Hematopoietic multipotent progenitor cell treated with erythropoietin and hydrocortisone succinate and interleukin-3 and kit ligand, for 8 days (in vitro differentiated cells): ENCODE measurements at places on chromosomes 3 and 15.

DNA sequence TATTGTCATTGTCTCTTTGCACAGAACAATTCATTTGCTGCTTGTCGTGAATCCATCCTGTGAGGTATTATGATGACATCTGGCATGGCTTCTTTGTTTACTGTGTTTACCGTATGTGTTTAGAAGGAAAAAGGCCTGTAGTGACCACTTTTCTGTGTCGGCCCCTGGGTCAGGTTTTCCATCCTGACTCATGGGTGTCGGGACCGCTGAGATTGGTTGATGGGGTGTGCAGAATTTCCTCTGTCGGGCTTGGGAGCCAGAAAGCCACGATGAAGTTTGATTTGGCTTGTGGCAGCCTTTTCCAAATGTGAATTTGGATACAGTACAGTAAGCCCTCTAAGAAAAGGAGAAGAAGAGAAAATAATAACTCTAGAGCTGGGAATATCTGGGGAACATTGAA, 113.5 kb downstream of the FNDC3B start:
- DNase-seq, result no peak

DNA sequence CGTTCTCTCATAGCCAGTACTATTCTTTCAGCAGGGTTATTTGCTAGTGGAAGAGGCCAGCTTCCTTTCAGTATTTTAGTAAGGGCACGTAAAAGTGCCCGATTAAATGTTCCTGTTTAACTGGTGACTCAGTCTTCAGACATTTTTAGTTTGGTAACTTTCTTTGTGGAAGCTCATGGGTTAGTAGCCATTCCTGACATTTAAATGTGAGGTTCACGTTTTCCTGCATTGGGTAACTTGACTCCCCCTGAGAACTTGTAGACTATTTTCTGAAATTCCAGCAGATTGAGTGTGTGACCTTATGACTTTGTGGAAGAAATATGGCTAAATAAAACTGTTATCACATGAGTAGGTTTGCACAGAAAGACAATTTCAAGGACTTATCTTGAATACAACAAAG, 16.9 kb downstream of the ABHD2 start:
- DNase-seq, result no peak

GRCh38 chr3:36804295-36805055, 40.1 kb upstream of the DCLK3 start:
- no peak for DNase-seq

GRCh38 chr3:134646086-134646485, 4.7 kb downstream of the KY start:
- DNase-seq, result no peak

- DNase-seq, result peak; percentile 86
These were observed 43.9 kb downstream of the PPCDC start for GRCh38 chr15:75067123-75067830.

- DNase-seq, result no peak
These were observed 2.0 kb downstream of the RASGRF1 start for GRCh38 chr15:79088426-79089205.

DNA sequence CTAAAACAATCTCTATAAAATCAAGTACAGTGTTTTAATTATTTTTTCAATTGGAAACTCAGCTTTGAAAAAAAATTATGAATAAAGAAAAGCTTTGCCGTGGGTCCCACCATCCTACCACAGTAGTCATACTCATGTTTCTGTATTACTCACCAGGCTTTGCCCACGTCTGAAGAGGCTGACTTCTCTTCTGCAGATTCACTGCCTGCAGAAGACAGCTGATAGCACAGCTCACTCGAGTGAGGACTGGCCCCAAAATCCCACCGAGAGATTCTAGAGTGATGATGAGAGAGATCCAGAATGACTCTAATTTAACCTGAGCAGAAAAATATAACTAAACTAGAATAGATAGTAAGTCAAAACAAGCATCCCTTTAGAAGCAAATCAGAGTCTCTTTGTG, 11.9 kb downstream of the C2CD4B start:
- DNase-seq, result no peak

DNA sequence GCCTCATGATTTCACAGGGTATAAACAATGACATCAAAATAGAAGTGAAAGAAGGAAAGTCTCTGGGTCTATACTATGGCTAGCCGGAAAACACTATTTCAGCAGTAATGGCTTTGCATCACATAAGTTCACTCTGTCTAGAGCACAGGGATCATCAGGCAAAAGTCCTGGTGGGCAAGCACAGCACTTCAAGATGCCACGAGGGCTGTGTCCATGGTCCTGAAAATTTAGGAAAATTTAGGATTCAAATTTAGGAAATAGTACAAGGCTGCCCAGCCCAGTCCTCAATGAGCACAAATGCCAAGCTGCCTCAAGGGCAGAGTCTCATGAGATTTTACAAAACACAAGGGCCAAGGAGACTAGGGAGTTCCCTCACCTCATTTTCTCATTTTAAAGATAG, 54.1 kb downstream of the RORA start:
- DNase-seq, result no peak

DNA sequence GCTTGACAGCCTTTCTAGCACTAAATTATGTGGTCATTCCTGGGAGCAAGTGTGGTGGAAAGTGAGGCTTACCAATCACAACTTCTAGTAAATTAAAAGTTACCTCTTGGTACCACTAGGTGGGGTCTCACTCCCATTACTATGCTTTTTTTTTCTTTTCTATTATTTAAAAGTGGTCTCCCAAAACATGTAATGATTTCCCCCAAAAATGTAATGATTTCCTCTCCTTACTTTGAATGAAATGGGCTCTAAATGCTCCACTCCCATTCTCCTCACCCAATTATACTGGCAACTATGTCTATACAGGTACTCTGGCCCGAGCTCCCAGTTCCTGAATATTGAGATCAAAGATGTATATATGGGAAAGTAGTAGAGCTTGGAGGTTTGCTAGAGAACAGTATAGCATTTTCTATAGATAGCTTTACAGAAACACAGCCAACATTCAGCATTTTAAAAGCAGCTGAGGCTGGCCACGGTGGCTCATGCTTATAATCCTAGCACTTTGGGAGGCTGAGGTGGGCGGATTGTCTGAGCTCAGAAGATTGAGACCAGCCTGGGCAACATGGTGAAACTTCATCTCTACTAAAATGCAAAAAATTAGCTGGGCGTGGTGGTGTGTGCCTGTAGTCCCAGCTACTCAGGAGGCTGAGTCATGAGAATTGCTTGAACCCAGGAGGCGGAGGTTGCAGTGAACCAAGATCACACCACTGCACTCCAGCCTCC, 70.9 kb downstream of the DCUN1D1 start:
- peak; percentile 66 for DNase-seq

DNA sequence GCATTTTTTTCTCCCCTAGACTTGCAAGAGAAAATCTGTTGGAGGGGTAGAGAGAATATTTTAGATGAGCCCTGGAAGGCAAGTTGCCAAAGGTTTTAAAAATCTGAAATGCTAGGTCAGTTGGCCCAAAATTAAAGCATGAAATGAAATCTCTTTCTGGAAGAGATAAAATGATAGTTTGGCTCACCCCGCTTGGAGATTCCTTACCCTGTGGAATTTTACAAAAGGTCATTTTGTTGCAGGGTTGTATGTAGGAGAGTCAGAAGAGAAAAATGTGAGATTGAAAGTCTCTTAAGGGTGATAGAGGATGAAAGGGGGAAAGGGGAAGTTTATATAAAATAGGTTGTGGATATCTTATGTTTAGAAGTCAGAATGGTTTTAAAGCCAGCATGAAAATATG, 277.8 kb downstream of the CD47 start:
- DNase-seq, result no peak

DNA sequence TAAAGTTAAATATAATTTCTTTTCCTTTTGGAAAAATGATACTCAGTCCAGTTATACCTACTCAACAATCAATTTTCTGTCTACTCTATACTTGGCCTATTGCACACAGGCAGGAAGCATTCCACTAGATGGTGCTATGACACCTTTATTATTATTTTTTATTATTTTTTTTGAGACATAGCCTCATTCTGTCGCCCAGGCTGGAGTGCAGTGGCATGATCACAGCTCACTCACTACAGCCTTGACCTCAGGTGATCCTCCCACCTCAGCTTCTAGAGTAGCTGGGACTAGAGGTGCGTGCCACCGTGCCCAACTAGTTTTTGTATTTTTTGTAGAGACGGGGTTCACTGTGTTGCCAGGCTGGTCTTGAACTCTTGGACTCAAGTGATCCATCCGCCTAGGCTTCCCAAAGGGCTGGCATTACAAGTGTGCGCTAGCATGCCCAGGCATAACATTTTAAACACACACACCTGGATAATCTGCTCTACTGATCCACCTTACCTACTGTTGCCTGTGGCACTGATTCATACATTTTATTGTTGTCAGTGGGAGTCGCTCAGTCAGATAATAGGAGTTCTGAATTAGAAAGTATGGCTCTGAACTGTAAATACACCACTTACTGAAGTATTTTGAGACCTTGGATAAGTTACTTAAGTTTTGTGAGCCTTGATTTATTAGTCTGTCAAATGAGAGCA, 56.2 kb downstream of the EIF3J start:
- DNase-seq, result peak; percentile 46

DNA sequence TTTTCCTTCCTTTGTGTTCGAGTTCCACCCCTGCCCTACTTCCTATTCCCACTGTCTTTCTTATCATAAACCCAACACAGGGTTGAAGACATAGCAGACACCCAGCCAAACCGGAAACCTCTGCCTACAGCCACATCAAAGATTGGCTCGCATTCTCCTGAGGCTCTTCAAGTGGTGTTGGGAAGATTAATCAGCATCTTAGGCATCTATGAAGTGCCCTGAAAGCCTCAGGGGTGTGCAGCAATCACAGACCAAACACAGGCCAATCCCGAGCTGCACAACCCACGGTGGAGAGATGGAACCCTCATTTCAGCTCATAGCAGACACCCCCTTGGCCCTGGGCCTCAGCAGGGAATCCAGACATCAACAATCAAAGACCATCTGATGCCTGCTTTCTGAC, 255.9 kb downstream of the XXYLT1 start:
- DNase-seq, result peak; percentile 85

DNA sequence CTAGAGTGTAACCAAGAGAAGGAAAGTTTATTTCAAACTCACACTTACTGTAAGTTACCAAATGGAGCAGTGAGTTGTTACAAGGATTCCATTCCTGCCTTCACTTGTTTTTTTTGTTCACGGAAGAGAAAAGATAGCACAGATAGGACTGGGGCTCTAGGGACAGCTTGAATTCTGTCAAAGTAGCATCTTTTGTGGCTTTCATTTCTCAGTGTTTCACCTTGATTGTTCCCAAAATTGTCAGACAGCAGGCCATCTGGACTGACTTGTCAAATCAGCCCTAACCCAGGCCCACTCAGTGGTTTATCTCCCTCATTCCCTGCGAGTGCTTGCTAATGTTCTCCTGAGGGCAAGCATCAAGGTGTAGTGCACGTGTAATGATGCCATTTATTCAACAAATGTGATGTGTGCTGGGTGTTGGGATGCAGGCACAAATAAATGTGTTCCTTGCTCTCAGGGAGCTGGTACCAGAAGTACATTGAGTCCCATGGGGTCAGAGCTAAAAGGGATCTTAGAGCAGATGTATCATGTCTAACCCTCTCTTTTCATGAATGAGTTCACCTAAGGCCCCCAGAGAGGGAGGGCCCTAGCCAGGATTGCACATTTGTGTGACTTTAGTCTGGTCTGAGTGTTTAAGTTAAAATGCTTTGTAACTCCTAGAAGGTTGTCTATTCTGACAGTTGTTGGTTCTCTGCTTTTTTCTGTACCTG, 49.1 kb downstream of the PDHB start:
- no peak for DNase-seq

- no peak for DNase-seq
These were observed 1016.6 kb downstream of the PLOD2 start for GRCh38 chr3:145144361-145144760.

- DNase-seq, result no peak
These were observed 44.5 kb downstream of the SYNM start for GRCh38 chr15:99149366-99149765.

- DNase-seq, result no peak
These were observed at the start of gene TJP1 for GRCh38 chr15:29822100-29822683. TSS of gene TJP1 (minus strand) at chr15:29822468. CDS start at chr15:29822028, 440 bp downstream.

DNA sequence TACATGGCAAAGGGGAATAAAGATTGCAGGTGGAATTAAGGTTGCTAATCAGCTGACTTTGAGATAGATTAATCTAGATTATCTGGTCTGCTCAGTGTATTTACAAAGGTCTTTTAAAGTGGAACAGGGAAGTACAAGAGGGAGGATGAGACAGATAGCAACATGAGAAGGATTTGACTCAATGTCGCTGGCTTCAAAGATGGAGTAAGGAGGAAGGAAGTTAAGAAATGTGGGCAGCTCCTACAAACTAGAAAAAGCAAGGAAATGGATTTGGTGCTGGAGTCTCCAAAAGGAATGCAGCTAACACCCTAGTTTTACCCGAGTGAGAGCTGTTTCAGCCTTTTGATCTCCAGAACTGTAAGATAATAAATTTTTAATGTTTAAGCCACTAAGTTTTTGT, 180.7 kb upstream of the TTC14 start:
- DNase-seq, result no peak

- no peak for DNase-seq
These were observed 32.7 kb upstream of the DGKG start for GRCh38 chr3:186394566-186395217.

- no peak for DNase-seq
These were observed 175.2 kb downstream of the ALDH1A2 start for GRCh38 chr15:57890351-57890750.

- no peak for DNase-seq
These were observed 403.2 kb downstream of the PTPRG start for GRCh38 chr3:61964566-61964965.

GRCh38 chr3:73661265-73661664, 36.5 kb upstream of the PDZRN3 start:
- no peak for DNase-seq

- peak; percentile 69 for DNase-seq
These were observed 12.0 kb downstream of the MESD start for GRCh38 chr15:80977627-80978036.

DNA sequence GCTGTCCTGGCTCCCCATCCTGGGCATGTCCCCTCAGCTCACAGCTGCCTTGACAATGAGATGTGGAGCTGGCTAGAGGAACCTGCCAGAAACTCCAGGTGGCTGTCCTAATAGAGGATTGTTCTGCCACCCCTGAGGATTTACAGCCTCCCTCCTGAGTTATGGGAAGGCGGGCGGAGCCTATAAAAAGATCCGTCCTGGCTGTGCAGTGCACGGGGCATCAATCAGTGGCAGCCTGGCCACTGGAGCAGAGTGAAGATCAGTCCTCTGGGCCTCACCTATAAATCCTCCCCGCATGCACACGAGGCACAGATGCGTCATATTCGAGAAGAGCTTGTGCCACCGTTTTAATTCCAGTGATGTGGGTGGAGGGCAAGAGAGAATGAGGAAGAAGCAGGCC, 90.0 kb downstream of the MEGF11 start:
- no peak for DNase-seq

- DNase-seq, result no peak
These were observed 95.6 kb downstream of the RFX7 start for GRCh38 chr15:56148064-56148463.
